ENCODE measurements at places on chromosomes 2 and 18.
A peak's percentile ranks its signal among the peaks of the same experiment; 100 is the strongest.

DNA sequence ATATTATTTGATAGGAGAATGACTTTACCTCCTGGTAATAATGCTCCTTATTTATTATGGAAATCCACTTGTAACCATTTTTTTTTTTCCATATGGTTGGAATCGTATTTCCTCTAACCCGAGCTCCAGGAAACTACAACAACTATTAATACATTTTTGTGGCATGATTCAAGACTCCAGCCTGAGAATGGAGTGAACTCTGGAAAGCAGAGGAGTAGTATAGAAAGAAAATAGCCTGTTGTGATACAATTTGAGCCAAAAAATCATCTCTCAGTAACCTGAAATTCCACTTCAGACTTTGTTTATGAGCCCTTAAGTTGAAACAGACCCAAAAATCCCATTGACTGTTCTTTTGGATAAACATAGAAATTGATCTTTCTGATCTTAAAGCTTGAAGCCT, 921.1 kb downstream of the SOCS6 start:
- no peak for DNase-seq

DNA sequence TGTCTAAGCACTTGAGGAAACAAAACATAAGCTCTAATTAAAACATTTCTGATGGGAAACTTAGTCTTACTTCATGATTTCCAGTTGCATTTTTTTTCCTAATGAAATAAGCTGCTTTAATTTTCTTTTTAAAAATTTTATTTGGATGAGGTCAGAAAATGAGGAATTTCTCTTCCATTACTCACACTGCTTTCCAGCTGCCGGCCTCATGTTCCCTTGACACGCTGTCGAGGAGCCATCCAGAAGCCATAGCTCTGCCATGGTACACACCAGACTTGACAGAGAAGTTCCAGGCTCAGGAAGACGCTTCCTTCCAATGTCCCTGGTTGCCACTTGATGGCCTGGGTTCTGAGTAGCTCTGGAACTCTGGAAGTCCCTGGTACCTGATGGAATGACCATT, 12.1 kb upstream of the MAPRE2 start:
- no peak for DNase-seq

GRCh38 chr2:231928481-231928880, 2.3 kb upstream of the NPPC start:
- DNase-seq = no peak

- DNase-seq = no peak
Measured at GRCh38 chr18:61333271-61333745, at the start of gene CDH20. Gene CDH20 (plus strand): TSS chr18:61333430.

GRCh38 chr2:6909431-6910385, 7.5 kb upstream of the RNF144A start:
- no peak for DNase-seq

DNA sequence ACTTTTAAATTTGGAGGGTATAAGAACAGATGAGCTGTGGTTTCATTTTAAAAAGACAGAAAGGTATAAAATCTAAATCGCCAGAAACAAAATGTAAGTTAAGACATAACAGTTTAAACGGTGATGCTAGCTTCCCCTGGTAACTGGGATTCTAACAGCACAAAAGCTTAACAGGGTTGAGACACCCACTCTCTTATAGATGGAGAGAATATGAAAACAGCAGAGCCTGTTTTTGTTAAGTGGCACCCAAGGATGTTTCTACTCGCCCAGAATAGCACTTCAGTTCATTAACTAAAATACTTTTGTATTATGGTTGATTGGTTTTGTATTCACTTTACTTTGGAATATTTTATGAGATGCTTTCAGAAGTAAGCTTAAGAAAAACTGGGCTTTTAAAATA, 151.9 kb upstream of the RND3 start:
- no peak for DNase-seq

GRCh38 chr2:112618383-112618782, 27.4 kb upstream of the SLC20A1 start:
- no peak for DNase-seq

DNA sequence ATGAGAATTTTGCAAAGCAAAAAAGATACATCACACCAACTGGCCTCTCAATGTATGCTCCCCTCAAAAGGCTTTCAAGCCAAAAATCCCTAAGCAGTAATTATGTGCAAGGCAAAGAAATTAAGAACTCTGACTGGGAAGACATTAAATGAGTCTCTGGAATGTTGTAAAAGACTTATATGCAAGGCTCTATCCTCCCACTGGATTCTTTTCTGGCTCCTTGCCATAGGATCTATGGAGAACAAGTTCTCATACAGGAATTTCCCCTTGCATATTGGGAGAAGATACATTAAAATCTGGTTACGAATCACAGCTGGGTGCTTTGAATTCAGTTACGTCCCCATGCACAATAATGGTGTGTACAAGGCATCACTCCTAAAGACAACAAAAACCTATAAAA, 73.4 kb upstream of the ATL2 start:
- DNase-seq = no peak

GRCh38 chr18:22539051-22539765, 121.5 kb upstream of the CTAGE1 start:
- DNase-seq = no peak

GRCh38 chr2:160790738-160791137, 297.1 kb upstream of the RBMS1 start:
- DNase-seq = no peak

GRCh38 chr2:181430406-181431118, 26.6 kb upstream of the ITGA4 start:
- DNase-seq = no peak

DNA sequence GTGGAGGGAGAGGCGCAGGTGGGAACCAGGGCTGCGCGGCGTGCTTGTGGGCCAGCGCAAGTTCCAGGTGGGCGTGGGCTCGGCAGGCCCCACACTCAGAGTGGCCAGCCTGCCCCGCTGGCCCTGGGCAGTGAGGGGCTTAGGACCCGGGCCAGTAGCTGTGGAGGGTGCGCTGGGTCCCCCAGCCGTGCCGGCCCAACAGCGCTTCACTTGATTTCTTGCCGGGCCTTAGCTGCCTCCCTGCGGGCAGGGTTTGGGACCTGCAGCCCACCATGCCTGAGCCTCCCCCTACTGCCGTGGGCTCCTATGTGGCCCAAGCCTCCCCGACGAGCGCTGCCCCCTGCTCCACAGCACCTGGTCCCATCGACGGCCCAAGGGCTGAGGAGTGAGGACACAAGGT, 1636.9 kb upstream of the SLC39A10 start:
- no peak for DNase-seq

DNA sequence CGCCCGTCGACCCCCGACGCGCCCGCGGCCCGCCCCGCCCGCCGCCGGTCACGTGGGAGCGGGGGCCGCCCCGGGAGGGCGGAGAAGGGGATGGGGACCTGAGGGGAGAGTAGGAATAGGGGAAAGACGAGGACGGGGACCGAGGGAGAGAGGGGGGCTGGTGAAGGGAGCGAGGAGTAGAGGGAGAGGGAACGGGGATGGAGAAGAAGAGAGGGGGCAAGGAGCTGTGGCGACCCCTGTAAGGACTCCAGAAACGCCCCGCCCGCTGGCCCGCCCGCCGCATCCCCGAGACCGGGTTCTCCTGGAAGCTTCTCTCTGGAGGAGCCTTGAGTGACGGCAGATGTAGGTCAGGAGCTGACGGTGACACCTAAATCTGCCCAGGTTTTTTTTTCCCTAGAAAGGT, 615 bp downstream of the ADNP2 start:
- DNase-seq = no peak

GRCh38 chr18:24514439-24514838, 54.0 kb downstream of the HRH4 start:
- DNase-seq = peak; percentile 82

DNA sequence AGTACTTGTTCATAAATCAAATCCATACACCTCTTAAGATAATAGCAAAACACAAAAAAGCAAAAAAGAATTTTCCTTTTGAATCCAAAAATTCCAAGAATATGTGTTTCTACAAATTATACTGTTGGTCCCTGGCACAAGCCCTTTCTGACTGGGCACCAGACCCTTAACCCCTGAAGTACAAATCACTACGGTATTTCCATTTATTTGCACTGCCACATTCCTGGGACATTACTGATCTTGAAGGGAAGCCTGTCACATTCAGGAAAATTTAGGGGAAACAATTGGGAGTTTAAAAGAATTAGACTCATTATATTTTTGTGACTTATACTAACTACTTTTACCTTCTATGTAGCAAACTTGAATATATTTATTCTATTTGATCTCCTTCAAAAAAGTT, 98.8 kb downstream of the ZNF521 start:
- DNase-seq = no peak

DNA sequence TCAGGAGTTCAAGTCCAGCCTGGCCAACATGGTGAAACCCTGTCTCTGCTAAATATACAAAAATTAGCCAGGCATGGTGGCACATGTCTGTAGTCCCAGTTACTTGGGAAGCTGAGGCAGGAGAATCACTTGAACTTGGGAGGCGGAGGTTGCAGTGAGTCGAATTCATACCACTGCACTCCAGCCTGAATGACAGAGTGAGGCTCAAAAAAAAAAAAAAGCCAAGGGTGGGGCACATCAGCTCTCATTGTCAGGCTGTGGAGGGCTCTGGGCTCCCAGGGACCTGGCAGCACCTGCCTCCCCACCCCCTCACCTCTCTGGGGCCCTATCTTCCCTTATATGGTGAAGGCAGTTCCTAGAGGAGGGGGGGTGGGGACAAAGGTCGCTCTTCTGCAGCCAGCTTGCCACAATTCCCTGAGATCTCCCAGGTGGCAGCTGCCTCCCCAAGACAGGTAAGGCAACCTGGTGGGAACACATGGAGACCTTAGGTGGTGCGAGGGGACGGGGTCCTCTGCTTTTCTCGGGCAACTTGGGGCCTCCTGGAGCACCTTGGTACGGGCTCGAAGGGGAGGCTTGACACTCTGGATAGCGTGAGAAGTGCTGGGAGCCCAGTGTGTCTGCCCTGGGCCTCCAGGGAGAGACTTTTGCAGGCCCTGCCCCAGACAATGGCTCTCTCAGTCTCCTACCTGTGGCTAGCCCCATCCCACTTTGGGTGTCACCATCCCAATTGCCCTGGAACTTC, at the start of gene VIL1:
TSS of gene VIL1 (plus strand) at position 407 of the 742 bp plus-strand sequence. CDS start 4,656 bp downstream, outside the sequence.
- no peak for DNase-seq

GRCh38 chr2:121626777-121627524, 22.3 kb downstream of the CLASP1 start:
- DNase-seq = no peak

Data from HFF-Myc (cell line).